Brain pericyte (primary cell): ENCODE measurements at places on chromosomes 4 and X.
A peak's percentile ranks its signal among the peaks of the same experiment; 100 is the strongest.

DNA sequence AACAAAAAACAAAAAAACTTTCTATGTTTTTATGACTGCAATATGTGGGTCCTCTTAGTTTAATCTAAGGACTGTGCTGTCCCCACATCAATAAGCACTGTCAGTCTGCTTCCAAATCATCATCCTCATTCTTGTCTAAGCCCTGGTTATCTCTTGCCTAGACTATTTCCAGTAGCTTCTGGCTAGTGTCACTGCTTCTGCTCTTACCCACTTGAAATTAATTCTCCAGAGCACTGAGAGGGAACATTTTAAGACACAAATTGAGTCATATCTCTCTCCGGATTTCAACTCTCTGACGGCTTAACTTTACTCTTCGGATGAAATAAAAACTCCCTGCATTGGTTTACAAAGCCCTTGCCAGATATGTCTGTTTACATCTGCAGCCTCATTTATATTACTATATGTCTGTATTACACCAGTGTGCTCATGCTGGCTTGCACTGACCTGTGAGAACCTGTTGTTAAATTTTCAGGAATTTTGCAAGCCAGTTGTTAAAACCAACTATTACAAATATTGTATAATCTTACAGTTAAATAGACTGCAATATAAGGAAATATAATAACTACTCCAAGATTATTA, 345.9 kb downstream of the ADGRL3 start:
- DNase-seq: no peak

DNA sequence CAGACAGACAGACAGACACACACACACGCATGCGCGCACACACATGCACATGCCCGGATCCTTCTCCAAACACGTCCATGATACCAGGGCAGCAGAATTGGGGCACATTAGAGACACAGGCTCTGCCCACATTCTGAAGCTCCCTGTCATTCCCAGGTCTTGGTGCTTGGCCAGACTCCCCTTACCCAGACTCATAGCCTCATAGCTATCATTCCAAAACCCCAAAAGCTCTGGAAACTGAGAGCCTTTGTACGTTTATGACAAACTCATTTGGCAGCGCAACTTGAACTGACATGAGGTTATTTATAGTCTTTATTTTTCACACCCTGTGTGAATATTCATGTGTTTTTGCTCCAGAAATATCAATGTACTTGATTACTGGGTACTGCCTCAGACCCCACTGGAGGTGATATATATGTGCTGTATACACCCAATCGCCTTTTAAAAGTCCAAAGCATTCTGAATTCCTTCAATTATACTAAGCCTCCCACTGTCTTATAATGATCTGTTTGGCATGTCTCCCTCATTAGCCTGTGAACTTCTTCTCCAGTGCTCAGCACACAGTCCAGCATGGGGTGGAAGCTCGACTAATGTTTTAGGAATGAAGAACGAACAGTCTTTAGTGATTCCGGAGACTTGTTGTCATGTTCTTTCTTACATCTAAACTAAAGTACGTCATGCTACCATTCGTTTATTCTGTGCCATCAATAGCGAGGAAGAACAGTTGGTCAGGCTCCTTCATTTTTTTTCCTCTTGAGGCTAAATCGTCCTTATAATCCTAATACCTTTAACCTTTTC, 45.0 kb downstream of the RTL9 start:
- no peak for DNase-seq

DNA sequence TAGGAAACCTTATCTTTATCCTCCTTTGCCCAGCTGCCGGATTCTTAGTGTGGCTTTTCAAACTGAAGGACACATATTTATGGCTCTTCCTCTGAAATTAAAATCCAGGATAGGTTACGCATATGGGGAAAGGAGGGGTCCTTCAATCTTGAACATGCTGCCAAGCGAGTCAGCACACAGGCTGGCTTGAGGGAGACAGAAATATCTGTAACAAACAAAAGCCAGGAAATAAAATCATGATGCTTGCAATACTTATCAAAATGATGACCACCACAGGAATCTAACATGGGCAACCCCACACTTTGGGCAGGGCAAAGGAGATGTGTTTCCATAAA, 196.4 kb upstream of the LDB2 start:
- DNase-seq: no peak

GRCh38 chr4:187908079-187908561, 87.5 kb upstream of the ZFP42 start:
- DNase-seq: peak; percentile 22

GRCh38 chr4:6478546-6479220, 6.3 kb upstream of the PPP2R2C start:
- no peak for DNase-seq

DNA sequence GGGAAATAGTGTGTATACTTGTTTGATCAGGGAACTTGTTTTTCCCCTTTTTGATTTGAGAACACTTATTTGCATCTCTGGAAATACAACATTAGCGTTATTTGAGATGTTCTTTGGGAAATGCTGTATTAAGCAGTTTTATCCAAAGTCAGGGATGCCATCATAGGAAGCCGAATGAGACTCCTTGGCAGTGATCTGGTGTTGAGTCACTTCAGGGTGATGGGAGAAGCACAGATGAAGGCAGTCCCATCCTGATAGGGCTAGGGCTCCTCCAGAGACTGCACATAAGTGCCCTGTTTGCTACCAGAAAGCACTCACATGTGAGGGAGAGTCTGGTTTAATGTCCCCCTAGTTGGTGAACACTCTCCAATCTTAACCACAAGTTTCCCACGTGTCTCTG, 62.3 kb downstream of the IL1RAPL1 start:
- DNase-seq: no peak

DNA sequence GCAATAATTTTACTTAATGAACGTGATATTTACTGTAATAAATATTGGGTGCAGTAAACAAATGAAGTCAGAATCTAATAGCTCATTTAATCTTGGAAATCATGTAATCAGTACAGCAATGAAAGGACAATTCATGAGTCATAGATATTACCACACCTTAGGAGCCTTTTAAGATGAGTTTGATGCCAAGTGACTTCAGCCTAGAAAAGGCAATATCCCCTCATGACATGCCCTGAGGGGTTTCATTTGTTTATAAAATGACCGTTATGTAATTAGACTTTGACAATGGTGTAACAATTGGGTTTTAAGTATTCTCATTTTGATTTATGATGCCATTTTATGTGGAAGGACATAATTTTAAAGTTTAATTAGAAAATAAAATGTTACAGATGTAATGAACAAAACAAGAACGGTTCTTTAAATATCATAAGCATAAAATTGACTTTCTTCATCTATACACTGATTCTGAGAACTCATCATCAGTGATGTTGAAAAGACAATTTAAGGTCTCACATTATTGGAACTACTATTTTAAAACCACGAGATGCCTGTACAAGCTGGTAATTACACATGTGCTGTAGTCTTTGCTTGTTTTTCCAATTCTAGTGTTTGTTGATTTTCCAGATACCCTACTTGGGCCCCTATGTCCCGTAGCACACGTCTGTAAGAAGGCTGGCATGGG, 5.0 kb downstream of the FGF2 start:
- no peak for DNase-seq

GRCh38 chr4:8141935-8142334, 16.7 kb downstream of the ABLIM2 start:
- DNase-seq: no peak

DNA sequence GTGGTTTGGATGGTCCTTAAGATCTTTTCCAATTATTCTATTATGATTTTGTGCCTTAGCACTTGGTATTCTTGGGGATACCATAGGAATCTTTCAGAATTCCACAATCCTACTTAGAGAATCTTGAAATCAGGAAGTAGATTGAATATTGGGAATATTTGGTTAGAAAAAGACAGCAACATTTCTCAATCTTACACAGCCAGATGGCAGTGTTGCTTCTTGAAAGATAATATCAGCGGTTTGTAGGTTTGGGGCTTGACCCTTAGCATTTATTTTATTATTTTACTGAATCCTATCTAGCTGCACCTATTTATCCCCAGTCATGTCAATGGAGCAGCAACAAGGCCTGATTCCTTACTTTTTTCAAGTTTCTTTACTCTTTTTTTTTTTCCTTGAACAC, 28.6 kb downstream of the MAGEB1 start:
- no peak for DNase-seq

GRCh38 chrX:140766024-140766611, 56.6 kb downstream of the LINC00632 start:
- DNase-seq: no peak

DNA sequence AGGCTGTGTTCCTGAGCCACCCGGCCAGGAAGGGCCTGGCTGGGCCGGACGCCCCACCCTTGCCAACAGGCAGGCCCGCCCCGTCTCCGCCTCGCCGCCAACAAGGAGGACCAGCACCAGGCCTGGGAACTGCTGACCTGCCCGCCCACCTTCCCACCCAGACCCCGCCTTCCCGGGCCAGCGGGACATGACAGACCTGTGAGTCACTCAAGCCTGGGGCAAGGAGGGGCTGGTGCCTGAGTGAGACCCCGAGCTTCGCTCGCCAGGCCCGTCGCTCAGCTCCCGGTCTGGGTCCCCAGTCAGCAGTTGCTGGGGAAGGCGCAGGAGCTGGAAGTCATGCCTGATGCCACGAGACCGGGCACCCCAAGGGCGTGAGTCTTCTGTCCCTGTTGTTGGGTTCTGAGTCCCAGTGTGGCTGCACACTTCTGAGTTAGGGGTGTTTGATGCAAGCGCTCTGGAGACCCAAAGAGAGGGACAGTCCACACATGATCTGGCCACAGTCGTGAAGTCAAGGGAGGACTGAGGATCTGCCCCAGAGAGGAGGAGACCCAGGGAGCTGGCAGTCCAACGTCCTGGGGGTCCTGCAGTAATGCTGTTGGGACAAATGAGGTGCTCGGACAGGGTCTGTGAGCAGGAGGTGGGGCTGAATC, at the start of gene DNASE1L1:
Gene DNASE1L1 (minus strand): TSS at position 33 of the 650 bp plus-strand sequence. CDS start 3,686 bp downstream, outside the sequence.
- no peak for DNase-seq

- DNase-seq: no peak
Measured at GRCh38 chr4:91622925-91623602, 680.7 kb upstream of the GRID2 start.

DNA sequence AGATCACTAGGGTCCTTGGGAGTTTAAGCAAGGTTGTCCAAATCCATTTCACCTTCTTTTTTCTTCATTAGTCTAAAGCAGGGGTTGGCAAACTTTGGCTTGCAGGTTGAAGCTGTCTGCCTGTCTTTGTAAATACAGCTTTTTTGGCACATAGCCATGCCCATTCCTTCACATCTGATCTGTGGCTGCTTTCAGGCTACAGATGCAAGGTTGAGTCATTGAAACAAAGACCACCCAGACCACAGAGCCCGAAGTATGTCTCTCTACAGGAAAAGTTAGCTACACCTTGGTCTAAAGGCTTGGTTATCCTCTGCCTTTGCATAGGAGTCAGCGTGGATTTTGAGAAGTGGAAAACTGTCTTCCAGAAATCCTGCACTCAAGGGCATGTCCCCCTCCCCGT, 238.1 kb upstream of the STS start:
- no peak for DNase-seq

GRCh38 chrX:85419293-85419692, 39.8 kb upstream of the POF1B start:
- no peak for DNase-seq

DNA sequence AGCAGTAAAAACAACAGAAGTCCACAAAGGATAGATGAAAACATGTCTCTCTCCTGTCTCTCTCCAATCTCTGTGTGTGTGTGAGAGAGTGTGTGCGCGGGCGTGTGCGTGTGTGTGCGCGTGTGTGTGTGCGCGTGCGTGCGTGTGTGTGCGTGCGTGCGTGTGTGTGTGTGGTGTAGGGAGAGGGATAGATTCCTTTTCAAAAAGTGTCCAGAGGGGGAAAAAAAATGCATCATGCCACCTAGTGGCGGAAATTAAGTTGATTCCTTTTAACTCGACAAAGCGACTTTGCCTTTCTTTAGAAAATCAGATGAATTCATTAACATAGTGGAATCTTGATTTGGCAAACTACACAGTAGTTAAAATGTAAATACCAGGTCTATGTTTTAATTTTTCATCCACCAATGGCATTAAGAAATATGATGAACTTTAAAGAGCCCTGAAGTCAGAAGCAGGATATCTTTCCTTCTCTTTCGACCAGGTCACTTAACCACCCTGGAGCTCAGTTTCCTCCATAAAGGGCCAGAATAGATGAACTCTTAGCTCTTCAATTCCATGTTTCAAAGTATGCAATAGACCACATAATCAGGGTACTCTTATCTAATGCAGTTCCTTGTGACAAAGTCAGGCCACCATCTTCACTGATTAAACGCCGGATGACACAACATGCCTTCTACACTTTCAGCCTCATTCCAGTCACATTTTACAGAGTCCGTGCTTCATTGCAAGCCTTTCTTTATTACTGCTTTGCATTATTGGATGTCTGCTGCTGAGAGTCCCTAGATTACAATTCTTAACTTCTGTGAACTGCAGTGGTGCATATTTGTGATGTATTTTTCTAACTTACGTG, 162.8 kb downstream of the FBXO8 start:
- peak; percentile 30 for DNase-seq

DNA sequence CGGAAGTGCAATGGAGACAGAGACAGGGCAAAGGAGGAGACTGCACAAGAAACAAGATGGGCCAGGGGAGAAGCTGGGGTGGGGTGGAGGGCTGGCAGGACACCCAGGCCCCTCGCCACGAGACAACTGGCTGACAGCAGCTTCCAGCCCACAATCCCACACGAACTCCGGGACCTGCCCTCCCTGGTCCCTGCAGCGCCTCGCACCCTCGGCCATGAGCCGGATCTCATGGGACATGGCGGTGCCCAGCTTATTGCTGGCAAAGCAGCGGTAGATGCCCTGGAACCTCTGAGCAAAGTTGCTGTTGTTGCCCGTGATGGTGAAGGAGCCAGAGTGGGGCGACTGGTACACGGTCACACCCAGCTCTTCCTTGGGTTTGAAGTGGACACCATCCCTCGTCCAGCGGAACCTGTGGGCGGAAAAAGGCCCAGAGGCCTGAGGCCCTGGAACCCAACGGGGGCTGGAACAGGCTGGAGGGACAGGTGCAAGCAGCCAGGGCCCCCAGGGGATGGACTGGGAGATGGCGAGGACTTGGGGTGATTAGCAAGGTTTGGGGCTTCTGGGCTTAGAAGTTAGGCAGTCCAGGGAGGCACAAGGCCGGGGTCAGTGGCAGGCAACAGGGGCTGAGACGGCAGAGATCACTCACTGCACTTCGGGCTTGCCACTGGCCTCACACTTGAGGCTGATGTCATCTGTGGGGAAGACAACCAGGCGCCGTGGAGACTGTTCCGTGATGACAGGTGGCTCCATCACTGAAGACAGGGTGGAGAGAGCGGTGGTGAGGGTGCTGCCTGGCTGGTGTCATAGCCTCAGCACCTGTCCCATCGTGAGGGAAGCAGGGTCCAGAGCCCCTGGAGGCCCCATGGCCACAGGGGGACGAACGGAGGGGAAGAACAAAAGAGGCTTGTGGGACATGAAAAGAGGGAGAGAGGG, 13.8 kb downstream of the L1CAM start:
- DNase-seq: no peak

DNA sequence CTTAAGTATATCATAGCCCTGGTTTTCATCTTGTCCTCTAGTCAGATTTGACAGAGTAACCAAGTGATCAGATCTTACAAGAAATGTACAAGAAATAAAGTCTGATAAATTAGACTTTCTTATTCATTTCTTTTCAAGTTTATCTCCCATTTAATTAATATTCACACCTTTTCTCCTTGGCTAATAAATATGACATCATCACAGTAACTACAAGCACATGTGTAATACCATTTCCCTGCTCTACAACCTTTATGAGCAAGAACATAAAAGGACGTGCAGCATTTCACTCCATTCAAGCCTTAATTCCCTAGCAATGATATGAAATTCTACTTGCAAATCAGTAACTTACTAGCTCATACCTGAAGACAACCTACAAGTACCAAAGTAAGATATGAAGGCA, 88.5 kb downstream of the BRWD3 start:
- no peak for DNase-seq
